Substantia nigra (tissue), 51 donors: ENCODE measurements at places on chromosomes 1 and 21.

DNA sequence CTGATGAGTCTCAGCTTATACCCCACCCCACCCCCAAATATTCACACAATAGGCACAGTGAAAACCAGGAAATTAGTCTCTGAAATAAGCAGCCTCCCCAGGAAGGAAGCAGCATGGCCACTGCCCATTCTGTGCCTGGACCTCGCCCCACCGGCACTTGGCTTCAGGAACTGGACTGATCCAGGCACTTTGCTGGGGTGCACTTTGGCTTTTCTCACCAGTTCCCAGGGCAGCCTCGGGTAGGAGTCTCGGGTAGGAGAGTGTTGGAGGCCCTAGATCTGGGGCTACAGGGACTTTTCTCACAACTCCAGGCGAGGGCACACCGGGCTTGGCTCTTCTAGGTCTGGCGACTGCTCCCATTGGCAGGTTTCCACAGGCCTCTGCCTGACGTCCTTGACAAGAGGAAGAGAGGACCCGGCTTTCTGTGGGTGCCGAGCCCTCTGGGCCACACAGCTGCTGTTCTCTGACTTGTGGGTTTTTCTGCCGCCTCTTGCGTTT, 18.7 kb downstream of the ADARB1 start:
- DNase-seq, result no peak

DNA sequence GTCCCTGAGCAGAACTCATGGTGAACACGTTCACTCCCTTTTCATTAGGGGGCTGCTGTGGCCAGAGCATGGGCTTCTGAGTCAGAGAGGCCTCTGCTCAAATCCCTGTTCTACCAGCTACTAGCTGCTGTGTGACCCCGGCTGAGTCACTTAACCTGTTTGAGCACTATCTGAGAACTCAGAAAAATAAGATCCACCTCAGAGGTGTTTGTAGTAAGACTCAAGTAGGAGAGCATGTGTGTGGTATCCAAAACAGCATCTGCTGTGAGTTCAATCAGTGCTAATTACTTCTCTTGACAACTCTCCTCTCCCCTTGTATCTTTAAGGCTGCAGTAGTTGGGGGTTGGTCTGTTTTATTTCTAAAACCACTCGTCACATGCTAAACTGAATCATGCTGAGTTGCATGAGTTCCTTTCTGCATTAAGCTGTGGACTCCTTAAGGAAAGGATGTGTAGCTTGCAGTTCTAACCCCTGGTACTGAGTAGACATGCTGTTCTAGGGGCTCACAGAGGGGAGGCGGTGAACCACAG, 39.7 kb upstream of the JUN start:
- no peak for DNase-seq

GRCh38 chr1:184428604-184429003, 41.8 kb downstream of the C1orf21 start:
- no peak for DNase-seq

- no peak for DNase-seq
These were observed 3.5 kb upstream of the UTS2 start for GRCh38 chr1:7856345-7856744.

DNA sequence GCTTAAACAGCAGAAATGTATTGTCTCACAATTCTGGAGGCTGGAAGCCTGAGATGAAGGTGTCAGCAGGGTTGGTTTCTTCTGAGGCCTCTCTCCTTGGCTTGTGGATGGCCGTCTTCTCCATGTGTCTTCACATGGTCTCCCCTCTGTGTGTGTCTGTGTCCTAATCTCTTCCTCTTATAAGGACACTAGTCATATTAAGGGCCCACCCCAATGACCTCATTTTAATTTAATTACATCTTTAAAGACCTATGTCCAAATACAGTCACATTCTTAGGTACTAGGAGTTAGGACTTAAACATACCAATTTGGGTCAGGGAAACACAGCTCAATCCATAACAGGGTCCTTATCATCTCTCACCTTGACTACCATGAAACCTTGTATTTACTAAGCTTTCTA, 14.8 kb upstream of the OLIG2 start:
- no peak for DNase-seq

GRCh38 chr1:221164029-221164428, 284.8 kb downstream of the HLX start:
- no peak for DNase-seq

DNA sequence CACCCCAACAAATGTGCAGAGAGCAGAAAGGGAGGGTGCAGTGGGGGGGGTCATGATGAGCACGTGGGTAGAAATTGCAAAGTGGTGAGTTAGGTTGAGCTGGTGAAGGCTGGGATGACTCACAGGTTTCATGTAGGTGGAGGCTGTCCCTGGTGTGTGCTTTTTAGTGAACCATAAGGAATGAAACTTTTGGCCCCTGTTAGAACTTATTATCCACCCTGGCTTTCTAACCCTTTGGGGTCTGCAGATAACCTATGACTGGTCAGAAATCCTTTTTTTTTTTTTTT, 46.9 kb downstream of the DOP1B start:
- DNase-seq, result no peak

- DNase-seq, result peak; percentile 76
These were observed 11.5 kb upstream of the COL16A1 start for GRCh38 chr1:31715087-31715872.

- no peak for DNase-seq
These were observed 537.4 kb upstream of the RGS18 start for GRCh38 chr1:191620883-191621282.
